ENCODE measurements at places on chromosomes 2 and 18.

- no peak for DNase-seq
Observed at GRCh38 chr2:71777946-71778345, 324.6 kb downstream of the DYSF start.

DNA sequence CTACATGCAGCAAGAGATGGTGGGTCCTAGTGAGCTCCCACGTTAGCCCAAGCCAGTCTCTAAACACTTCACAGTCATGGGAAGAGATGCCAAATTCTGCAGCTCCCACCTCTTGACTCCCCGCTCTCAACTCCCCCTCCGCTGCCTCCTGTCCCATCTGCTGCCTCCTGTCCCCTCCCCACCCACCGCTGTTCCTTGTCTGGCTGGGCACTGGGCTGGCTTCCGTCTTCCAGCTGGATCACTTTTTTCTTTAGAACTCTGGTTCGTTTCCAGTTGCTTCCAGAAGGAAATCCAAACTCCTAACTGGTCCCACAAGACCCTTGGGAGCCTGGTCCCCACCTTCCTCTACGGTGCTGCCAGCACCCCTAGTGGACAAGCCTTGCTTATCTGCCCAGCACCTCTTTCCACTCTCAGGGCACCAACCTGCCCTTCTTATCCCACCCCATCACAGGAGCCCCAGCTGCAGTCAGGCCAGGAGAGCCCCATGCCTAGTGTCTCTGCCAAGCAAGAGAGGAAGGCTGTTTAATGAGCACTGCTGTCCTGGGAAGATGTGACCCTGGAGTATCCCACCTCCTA, 12.1 kb upstream of the TWIST2 start:
- DNase-seq: no peak

GRCh38 chr2:169073211-169073962, 4.0 kb downstream of the DHRS9 start:
- DNase-seq: no peak

- no peak for DNase-seq
Observed at GRCh38 chr18:63236406-63236805, 83.2 kb downstream of the BCL2 start.

DNA sequence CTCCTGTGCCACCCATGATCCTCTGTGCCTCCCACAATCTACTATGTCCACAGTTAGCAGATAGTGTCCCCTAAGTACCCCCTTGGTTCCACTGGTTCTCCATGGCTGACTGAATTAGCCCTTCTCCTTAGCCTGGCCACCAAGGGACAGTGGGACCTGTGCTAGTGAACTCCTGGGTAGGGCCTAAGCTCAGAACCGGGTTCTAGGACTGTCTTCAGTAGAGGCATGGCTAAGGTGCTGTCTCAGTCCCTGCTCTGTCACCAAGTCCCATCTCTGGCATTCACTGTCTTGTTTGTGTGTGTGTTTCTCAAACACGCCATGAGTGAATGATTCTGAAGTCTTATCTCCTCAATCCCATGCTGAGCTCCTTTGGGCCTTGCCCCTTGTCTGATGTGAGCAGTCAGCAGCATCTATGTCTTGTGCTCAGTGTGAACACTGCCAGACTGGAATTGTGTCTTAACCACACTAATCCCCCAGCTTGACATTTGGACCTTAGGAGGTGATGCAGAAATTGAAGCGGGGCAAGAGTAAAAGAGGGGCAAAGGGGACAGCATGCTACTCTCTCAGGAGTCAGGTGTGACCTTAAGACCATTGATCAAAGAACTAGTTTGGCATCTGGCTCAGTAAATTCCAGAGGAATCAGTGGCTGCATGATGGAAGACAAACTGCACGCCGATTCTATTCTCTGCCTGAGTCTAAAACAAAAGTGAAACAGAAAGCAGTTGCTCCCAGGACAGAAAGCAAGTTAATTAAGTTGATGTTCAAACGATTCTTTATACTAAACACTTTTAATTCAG, 190.5 kb downstream of the ALPK2 start:
- DNase-seq: no peak

- no peak for DNase-seq
Observed at GRCh38 chr2:45993476-45993991, 303.7 kb upstream of the EPAS1 start.

DNA sequence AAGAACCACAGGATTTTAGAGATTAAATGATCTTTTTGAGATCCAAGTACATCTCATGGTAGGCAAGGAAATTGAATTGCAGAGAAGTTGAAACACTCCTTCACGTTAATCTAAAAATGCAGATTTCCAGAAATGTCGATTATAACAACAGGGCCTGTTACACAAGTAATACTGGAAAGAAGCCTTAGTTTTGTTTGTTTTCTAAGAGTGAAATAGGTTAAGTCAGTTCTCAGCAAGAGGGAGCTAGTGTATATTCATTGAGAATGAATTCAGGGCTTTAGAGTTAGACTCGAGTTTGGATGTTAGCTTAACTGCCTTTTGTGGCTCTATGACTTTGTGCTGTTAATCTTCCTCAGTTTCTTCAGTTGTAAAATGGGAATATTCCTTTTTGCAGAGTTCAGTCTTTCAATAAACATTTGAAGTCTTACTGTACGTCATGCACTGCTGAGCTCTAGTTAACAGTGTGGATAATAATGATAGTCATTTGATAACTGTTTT, 926 bp downstream of the NDUFV2 start:
- no peak for DNase-seq

DNA sequence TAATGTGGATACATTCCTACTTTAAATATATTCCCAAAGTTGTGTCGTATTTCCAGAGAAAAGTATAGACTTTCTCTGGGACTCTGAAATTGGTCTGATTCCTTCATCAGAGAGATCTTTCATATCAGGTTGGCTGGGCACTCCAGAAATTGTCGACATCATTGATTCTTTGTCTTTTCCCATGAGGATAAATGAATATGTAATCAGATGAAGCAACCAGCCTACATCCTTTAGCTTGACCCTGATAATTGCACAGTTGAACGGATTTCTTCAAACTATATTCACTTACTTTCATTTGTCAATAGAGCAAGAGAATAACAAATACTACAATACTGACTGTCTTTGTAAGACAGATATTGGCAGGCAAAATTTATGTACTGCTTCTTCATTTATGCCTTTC, 680.2 kb upstream of the LRRTM4 start:
- DNase-seq: no peak

DNA sequence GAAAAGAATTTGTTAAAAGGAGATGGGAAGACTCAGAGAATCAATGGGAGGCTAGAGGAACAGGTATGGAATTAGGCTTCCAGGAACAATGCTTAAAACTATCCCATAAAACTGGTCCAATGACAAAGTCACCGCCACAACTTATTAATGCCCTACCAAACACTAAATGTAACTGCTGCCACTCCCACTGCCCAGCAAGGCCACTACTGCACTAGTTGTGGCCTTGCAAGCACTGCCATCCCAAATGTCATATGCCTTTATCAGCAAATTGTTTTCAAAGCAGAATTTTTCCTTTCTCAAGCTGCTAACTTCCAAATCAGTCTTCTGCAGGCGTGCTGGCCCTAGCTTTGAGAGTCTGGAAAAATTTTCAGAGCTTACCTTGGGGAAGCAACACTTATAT, 14.5 kb upstream of the C2orf69 start:
- DNase-seq: no peak

DNA sequence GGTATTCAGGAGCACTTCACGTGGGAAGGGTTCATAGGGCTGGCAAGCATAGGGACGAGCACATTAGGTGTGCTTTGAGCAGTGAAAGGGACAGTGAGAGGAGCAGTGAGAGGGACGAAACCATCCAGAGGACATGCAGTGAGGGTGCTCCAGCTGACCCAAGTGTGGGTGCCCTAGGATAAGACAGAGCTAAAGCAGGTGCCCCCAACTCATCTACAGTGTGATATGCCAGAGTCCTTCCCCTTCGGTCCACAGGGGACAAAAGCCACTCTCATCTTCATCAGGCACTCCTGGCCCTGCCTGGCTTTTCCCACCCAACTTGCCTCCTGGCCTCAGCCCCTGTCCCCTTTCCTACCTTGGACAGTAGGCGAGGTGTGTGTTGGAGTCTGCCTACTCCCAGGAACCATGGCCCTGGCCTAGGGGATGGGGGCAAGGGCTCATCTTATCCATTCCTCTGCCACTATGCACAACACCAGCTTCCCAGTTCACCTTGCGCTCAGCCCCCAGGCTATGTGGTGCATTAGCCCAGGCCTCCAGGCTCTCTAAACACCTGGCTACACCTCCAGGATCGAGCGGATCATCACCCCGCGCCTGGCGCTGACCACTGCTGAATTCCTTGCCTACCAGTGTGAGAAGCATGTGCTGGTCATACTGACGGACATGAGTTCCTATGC, 16.1 kb upstream of the ANKRD53 start:
- DNase-seq: no peak

DNA sequence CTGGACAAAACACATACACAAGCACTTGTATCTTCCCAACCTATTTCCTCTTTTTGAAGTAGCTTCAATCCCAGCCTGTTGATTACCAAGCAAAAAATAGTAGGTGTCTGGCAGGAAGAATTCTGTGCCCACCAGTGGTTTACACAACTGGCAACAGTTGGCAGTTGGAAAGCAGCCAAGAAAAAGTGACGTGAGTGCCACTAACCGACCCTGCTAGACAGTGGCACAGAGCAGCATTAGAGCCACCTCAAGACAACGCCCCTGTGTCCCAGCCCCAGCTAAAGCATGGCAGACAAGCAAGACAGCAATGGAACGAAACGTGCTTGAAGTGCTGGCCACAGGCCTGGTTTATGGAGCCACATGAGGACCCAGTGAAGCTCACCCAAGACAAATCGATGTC, 379.6 kb downstream of the FBXO15 start:
- no peak for DNase-seq

DNA sequence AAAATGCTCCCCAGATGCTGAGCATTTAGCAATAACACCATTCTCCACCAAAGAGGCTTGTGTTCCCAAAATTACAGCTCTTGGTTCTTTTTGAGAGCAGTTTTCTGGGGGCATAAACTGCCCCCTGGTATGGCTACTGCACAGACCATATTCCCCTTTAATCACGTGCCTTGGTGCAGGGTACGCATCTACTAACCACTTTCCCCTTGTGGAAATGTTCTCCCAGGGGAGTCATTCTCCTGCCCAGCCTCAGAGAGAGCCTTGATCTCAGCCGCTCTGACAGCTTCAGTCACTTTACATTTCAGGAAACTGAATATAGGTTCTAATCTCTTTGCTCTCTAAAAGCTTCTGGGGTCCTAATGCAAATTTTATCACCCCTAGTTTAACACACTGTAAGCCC, 44.7 kb upstream of the EML6 start:
- no peak for DNase-seq

DNA sequence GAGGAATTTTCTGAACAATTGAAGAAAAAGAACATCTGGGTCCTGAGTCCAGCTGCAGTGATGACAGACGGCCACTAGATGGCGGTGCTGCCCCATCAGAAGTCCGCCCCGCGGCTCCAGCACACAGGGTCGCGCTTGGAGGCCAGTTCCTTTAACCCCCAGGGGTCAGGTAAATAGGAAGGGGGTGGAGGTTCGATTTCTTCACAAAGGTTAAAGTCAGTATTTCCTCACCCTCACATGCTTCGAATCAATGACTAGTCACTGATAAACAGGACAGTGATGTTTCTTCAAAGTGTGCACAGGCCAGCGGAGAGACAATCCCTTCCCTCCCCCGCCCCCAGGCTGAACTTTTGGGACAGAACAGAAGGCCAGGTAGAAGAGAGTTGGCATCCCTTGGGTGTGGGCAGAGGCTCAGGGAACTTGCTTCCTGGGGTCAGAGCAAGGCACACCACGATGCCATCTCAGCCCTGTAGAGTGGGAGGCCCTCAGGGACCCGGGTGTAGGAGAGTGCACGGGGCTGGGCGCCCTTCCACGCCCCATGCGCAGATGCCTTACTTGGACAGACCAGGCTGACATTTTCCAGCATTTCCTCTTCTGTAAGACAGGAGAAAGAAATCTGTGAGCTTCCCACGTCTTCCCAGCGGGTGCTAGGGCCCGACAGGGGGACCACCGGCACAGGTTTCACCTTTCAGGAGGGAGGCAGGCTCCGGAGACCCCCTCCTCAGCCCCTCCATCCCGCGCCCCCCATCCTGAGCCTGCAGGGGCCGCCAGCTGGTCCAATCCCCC, 722 bp downstream of the APOB start:
- no peak for DNase-seq

- no peak for DNase-seq
Observed at GRCh38 chr2:63581298-63581961, 6.8 kb downstream of the WDPCP start.

DNA sequence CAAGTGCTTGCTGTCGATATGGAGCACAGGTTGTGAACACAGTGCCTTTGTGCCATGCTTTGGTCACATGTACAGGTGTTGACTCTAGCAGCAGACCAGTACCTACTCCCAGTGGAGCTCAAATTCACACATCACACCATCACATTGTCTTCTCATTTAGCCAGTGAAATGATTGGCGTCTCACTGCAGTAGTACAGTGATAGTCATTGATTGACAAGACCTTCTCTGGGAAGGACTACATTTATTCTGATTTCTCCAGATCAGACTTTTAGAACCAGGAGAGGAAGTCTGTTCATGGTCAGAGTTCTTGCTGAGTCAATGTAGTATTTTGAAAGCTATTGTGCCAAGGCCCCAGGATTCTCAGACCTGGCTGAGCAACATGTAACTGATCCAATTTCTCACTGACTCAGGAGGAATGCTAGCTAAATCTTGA, 75.2 kb downstream of the FMNL2 start:
- DNase-seq: no peak

DNA sequence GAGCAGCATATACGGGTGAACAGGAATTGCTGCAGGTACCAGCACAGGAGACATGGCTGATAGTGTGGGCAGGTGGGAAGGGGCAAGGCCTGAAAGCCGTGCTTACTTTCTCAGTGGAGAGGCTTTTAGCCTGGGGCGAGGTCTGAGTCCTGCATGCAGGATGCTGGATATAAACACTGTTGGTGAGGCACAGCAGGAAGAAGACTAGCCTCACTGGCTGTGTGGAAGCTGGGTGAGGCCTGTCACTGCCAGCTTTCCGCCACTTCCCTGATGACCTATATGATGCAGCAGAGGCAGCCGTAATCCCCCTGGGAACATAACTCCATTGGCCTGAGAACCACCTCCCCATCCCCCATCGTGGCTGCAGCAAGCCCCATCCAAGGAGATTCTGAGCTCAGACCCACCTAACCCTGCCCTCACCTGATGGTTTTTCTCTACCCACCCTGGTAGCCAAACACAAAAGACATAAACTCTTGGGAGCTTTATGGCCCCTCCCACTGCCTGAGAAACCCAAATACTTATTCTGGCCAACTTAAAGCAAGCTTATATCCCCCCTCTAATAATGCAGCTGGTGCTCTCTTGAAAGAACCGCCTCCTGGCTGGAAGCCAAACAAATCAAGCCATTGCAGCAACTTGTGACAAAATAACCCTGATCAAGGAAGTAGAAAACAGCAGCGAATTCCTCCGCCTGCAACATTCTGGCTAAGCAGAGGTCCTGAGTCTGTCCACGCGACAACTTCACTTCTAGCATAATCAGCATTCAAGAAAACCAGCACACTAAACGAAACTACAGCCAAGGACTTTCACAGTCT, 54.6 kb upstream of the DSC1 start:
- DNase-seq: no peak

DNA sequence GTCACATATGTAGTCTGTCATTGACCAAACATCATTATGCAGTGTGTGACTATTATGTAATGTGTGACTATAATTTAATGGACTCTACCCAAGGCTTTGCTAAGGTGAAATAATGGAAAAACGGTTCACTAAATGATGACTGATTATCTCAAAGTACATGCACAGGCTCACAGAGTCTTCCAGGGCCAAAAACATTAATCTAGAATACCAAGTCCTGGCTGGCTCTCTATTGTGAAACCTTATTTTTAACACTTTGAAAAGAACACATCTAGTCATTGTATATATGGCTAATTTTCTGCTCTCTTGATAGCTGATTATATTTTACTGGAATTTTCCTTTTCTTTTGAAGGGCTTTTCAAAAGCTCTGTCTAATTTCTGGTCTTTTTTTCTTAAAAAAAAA, 102.9 kb upstream of the THUMPD2 start:
- DNase-seq: no peak

GRCh38 chr2:165157160-165157559, 46.7 kb downstream of the SCN3A start:
- DNase-seq: no peak

Data from RWPE2 (cell line).